ENCODE measurements at places on chromosomes 2 and 18.
A peak's percentile ranks its signal among the peaks of the same experiment; 100 is the strongest.

DNA sequence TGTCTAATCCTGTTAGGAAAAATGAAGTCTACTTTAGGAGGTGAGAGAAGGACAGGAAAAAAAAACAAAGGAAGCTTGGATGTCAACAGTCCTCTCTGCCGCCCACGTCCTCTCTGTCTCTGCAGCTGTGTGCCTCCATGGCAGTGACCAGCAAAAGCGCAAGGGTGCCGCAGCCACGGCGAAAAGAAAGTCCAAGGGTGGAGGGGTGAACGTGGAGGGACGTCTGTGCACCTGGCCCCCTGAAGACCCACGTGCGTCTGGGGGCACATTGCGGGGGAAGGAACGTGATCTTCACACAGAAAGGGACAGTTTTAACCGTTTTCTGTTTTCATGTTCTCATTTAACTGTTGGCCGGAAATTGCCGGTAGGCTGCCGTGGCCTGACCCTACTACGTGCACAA is 152.7 kb downstream of the MBP start:
- no peak for DNase-seq

DNA sequence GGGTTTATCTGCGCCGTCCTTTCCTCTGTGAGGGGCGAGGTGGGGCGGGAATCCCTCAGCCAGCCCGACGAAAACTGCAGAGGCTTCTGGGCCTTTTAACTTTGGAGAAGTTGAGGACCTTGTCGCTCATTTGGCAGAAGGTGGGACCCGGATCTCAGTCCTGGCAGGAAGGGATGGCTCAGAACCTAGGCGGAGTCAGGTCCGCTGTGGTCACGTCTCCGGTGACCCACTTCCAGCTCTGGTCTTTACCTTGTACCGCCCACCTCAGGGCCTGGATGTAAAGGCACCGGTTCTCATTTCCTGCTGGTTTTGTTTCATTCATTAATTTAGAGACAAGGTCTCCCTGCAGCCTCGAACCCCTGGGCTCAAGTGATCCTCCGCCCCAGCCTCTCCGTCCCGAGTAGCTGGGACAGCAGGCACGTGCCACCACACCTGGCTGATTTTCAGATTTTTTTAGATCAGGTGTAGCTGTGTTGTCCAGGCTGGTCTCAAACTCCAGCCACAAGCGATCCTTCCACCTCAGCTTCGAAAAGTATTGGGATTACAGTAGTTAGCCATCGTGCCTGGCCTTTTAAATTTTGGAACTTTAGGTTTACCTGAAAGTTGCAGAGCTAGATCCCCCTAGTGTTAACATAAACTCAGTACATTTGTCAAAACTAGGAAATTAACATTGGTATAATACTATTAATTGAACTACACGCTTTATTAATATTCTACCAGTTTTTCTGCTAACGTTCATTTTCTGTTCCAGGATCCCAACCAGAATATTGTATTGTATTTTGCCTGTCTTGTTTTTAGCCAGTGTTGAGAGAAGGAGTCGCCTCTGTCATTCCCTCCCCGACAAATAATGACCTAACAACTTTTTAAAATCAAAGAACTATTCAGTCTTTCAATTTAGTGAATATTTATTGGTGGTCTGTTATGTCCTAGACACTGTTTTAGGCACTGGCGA is 852 bp downstream of the POLI start:
- no peak for DNase-seq

DNA sequence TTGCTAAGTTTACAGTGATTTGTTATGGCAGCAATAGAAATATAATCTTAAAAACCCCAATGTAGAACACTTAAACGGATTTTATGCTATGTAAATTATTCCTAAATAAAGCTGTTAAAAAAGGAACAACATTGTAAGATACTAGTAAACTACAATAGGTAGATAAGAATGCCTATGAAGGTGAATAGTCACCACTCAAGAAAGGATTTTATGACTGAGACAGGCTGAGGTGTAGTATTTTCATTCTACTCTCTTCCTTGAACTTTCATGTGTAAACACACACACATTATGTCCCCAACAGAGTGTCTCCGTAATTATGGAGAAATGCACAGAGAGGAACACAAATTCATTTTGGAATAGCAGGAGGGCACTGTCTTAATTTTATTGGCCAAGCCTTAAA is 183.9 kb upstream of the ST6GAL2 start:
- DNase-seq: no peak

DNA sequence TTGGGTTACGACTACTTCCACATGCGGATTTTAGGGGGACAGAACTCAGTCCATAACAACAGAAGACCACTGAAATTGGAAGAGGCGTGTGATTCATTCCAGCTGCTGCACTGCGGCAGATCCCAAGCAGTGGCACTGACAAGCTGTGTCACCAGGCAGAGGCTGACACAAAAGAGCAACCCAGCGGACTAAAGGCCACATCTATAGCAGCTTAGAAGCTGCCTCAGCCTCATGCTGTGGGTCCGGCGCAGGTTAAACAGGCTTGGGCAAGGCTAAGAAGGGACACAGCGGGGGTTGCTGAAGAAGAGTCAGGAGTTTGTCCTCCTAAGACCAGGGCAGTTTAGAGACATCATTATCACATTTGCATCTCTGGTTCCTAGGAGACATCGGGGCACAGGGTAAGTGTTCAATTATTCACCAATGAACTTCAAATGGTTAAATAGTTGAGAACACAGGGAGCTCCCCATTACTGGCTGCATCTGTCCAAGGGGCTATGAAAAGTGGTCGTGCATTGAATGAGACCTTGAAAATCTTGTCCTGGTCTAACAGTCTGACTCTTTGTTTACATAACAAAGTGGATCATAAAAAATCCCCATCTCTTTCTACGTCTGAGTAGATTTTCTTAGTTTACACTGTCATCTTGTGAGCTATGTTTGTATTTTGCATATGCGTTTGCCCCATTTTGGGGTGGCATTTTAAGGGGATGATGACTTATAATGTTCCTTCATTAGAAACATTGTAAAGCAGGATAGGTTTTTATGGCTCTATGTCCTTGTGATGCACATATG is 162.3 kb upstream of the TRIB2 start:
- no peak for DNase-seq

DNA sequence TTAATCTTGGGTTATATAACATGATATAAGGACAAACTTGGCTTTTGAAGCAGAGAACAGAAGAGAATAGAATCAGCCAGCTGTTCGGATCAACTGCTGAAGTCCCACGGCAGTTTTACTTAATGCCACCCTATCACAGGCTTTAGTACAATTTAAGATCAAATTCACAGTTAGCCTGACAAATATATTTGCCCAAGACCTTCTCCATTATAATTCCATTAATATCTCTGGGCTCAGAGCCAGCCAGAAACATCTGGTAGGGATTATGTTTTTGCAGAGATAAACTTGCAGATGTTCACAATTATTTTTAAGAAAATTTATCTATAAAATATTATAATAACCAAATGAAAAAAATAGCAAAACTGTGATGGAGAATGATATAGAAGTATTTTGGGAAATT is 381.4 kb downstream of the RAD51AP2 start:
- no peak for DNase-seq

- DNase-seq: peak; percentile 65
Measured at GRCh38 chr2:161238560-161239325, 69.5 kb upstream of the PSMD14 start.
